Fibroblast of skin of scalp (primary cell): ENCODE measurements at places on chromosomes 3 and 15.
A peak's percentile ranks its signal among the peaks of the same experiment; 100 is the strongest.

DNA sequence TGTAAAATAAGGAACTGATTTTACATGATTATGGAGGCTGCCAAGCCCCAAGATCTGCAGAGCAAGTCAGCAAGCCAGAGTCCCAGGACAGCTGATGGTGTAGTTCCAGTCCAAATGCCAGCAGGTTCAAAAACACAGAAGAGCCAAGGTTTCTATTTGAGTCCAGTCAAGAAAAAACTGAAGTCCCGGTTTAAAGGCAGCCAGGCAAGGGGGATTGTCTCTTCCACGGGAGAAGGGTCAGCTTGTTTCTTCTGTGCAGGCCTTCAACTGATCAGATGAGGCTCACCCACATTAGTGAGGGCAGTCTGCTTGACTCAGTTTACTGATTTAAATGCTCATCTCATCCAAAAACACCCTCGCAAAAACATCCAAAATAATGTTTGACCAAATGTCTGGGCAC lies 246.2 kb downstream of the PLCL2 start:
- no peak for DNase-seq

- no peak for DNase-seq
These were observed 6.0 kb upstream of the AMOTL2 start for GRCh38 chr3:134380249-134380648.

- DNase-seq, result peak; percentile 38
These were observed 668 bp downstream of the THRB start for GRCh38 chr3:24493746-24494617.

GRCh38 chr15:42595626-42596240 lies 20.3 kb downstream of the STARD9 start:
- DNase-seq, result no peak

DNA sequence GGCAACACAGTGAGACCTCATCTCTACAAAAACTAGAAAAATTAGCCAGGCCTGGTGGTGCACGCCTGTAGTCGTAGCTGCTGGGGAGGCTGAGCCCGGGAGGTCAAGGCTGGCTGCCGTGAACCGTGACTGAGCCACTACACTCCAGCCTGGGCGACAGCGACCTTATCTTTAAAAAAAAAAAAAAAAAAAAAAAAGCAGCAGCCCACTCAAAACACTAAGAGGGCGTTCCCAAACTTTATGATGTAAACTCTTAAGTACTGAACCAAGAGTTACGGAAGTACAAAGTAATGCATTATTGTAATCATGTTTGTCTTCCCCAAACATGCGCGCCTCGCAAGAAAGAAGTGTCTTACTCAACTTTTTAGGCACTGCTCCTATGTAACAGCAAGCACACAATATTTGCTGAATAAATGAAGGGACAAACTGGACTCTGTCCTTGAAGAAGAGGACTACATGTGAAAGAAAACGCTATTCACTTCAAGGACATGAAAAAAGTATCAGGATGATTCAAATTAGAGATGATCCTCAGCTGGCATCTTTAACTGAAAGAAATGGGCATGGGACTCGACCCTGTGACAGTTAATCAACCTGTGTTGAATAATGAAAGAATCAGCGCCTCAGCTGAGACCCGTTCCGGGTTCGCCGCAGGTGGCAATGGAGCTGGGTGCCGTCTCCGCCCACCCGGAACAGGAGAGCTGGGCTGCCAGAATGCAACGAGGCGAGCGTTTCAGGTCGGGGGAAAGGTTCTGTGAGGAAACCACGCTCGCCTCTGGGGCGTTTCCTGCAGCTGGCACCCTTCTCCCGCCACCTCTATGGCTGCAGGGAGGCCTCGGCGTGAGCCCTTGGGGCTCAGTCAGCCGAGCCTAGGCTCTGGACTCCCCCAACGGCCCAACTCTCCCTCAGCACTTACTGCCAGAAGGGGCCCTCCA lies 718 bp downstream of the SPG11 start:
- peak; percentile 29 for DNase-seq

- no peak for DNase-seq
These were observed 148.3 kb upstream of the NPHP3 start for GRCh38 chr3:132870541-132870940.

GRCh38 chr3:61349717-61350116 lies 98.5 kb upstream of the FHIT start:
- no peak for DNase-seq

- no peak for DNase-seq
These were observed 130.5 kb downstream of the FOXB1 start for GRCh38 chr15:60134609-60135008.

DNA sequence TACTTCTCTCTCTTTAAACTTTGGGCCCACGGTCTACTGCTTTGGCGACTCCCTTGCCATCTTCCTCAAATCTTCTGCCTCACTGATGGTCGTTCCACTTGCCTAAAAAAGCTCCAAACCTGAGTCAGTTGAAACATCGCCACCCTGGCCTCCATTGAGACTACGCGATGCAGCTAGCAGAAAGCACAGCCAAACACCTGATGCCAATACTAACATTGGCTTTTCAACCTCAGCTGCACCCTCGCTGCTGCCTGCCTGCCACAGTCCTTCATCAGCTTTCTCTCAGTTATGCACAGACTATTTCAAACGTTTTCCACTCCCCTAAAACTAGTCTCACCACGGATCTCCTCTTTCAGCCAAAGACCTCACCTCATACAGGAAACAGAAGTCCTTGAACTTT lies 214.2 kb upstream of the TMCO5A start:
- no peak for DNase-seq

DNA sequence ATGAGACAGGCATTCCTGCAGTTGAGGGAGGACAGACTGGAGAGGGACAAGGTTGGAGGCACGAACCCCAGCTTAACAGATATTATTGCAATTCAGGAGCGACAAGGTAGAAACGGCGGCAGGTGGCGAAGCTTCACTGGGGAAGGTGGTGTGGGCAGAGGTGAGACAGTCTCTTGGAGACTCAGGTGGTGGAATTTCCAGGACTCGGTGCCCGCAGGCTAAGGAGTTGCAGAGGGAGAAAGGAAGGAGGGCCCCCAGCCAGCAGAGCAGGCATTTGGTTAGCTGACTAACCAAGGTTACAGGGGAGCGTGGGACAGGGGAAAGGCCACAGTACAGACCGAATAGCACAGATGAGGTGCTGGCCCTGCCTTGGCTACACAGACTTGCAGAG lies 3.0 kb downstream of the FAM174B start:
- DNase-seq, result no peak

GRCh38 chr3:123021388-123021787 lies 6.2 kb downstream of the SEMA5B start:
- no peak for DNase-seq

- DNase-seq, result no peak
These were observed 59.8 kb upstream of the ACKR4 start for GRCh38 chr3:132537297-132537696.

- no peak for DNase-seq
These were observed 25.1 kb upstream of the GOLGA8B start for GRCh38 chr15:34608517-34608916.

DNA sequence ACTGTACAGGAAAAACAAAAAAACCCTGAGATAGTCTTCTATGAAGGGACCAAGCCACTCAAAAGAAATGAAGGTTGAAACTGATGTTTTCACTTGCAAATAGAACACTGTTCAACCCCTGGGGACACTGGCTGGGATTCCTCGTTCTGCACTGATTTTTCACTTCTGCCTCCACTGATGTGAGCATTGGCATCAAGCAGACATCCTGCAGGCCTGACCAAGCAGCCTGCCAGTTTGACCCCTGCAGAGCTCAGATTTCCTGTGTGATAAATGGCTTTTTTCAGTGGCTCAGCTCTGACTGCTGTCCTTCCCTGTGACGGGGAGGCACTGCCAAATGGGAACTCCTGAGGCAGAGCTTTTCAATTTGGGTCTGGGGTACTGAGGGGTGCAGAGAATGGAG lies 50.0 kb downstream of the RASGRP1 start:
- DNase-seq, result peak; percentile 22

DNA sequence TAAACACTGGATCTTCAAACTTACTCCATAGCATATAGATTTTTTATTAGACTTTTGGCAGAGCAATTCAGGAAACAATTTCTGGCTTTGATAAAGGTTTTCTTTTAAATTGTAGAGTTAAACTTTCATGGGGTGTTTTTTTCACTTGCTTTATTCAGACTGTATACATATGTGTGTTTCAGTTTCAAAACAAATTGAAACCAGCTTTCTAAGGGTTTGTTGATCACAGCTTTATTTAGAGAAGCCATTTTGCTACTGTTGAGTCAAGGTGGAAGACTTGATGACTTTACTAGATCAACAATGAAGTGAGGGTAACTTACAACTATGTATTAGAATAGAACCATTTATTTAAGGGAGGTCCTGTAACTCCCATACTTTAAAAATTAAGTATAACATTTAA lies 6.2 kb downstream of the UBE2E1 start:
- no peak for DNase-seq

DNA sequence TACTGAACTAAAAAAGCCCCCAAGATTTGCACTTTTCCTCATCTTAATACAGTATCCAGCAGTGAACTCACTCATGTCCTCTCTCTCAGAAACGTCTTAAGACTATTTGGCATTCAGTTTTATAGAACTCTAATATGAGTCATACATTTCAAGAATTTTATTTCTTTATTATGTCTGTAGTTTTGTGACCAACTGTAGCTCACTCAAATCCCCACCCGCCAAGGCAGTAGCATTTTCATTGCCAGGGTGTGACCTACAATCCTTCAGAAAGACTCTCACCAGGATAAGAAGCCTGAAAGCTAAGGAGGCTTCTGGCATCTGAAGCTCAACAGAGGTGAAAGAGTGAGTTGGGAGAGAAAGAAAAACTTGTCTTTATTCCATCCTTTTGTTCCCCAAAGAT lies 537.1 kb downstream of the RSL24D1 start:
- DNase-seq, result no peak

- no peak for DNase-seq
These were observed 9.6 kb upstream of the ZXDC start for GRCh38 chr3:126485176-126485897.

DNA sequence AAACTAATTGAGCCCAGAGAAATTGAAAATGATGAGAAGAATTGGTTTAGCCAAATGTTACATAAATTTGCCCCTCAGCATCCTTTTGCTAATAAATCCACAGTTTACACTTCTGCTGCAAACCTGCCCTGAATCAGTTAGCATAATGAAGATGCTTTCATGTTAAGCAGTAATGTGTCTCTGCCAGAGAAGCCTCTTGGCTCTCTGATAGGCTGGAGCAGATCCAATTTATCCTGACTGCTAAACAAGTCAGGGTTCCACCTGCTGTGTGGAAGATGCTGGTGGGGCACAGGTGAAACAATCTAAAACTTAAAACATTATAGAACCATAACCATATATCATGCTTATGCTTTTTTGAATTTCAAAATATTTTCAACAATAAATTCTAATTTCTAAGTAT lies 946.8 kb downstream of the OTOL1 start:
- no peak for DNase-seq

GRCh38 chr3:39350714-39351113 lies 21.2 kb downstream of the CCR8 start:
- no peak for DNase-seq

DNA sequence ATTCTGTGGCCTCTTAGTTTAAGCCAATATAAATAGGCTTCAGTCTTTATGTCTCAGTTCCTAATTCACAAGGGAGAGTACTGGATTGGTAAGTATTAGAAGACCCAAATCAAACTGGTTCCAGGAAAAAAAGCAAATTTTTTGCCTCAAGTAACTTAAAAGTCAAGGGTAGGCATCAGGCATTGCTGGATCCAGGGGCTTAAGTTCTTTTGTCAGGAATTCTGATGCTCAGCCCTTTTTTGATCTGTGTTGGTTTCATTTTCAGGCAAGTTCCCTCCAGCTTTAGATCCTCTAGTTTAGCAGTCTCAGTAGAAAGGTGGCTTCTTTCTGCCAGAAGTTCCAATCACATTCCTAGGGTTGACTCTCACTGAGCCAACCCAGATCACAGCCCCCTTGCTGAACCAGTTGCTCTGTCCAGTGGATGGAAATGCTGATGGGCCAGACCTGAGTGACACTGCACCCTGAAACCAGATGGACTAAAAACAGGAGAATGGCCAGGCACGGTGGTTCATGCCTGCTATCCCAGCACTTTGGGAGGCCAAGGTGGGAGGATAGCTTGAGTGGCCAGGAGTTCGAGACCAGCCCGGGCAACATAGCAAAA lies 253.5 kb downstream of the SHQ1 start:
- DNase-seq, result no peak

DNA sequence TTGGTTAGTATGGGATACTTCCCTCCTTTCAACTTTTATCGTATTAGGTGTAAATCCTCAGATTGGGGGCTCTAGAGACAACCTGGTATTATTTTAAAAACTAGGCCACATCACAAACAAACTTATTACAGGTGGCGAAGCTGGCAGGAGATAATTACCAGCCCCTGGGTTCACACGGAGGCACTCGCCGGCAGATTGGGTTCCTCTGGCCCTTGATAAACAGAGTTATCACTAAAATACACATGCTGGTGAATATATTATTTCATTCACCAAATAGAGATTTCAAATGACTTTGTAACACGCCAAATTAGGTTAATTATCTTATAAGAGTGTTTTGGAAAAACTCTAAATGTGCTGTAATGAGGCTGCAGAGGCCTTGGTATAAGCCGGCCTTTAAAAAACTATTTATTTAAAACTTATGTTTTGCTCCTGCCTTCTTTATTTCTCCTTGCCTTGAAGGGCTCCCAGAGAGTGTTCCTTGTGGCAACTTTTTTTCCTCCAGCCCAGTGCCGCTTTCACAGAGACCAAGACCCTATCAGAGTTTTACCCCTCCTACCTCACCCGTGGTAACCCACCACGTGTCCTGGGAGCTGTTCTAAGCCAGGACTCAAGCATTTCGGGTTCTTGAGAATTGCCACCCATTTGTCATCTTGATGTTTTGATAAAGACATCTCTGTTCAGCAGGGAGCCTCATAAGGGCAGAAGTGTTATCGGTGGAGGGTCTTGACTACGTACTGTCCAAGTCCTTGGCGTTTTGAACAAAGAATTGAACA lies 468.6 kb upstream of the CFAP20DC start:
- DNase-seq, result no peak

DNA sequence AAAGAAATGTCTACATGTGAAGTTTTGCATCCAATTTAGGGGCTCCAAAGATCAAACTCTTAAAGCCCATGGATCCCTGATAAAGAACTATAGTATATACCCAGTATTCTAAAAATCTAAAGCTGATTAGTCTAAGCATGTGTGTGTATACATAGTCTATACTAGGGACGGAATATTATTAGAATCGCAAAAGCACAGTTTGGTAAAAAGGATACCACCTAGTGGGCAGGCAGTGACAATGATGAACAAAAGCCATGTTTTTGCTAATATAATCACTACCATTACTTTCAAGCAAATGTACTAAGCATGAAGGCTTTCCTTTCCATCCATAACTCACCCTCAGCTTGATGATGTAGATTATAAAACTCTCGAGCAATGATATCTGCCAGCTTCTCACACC lies 16.5 kb downstream of the POLQ start:
- DNase-seq, result peak; percentile 13
